ENCODE measurements at places on chromosomes 5 and 9.

GRCh38 chr5:55520117-55520839 lies 14.5 kb downstream of the PLPP1 start:
- DNase-seq: no peak

DNA sequence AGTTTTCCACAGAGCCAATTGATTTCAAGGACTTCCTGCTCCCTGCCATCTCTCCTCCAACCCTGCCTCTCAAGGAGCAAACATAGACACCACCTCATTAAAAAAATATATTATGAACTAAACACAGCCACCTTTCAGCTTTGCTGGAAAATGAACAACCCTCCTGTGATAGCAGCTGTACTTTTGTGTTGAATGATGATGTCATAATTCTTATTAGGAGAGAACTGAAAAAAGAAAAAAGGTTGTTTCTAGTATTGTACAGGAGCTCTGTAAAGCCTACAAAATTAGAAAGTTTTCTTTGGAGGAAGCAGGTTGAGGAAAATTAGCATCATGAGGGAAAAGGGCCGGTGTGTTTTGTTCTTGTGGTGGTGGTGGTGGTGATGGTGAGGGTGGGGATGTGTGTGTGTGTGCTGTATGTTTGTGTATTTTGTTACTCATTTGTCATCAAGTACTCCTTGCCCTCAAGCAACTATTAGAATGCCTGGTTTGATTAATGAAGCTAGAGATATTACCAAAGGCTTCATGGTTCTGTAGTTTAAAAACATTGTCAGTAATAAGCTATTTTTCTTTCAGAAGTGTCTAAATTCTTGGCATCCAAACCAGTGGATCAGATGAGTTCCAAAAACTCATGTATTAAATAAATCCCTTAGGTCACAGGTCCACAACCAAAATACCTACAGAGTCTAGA lies 405.9 kb downstream of the TLE4 start:
- no peak for DNase-seq

DNA sequence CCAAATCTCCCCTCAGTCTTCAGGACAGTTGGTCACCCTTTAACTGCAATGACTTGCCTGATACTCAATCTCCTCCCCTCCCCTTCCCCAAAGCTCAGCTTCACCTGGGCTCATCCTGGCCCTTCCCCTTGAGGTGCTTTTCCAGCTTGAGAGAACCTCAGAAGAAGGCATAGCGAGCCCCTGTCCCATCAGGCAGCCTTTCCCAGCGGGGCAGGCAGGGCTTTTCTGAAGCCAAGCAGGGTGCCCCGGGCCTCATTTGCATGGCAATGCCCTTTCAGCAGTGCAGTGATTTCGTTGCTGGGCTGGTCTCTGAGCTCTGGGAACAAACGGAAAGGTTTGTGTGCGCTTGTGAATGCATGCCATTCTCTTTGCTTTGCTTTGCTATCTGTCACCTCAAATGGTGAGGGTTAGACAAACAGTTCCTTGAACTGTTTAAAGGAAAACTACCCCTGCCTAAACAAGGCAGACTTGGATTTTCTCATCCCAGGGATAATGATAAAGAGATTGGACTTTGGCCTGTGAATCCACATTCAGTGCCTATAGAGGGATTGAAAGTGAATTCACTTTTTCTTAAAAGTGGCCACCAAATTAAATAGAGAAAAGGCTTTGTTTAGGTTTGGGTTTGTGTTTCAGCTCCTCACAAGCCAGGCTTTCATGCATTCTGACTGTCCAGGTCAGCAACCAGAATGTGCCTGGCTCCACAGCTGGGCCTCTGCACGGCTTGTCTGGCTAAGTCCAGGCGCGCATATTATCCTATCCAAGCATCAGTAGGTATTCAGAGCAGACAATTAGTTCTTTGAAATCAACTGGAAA lies 165.3 kb downstream of the ZNF608 start:
- no peak for DNase-seq

- DNase-seq: no peak
These were observed 91.5 kb upstream of the DNAH5 start for GRCh38 chr5:14035859-14036503.

DNA sequence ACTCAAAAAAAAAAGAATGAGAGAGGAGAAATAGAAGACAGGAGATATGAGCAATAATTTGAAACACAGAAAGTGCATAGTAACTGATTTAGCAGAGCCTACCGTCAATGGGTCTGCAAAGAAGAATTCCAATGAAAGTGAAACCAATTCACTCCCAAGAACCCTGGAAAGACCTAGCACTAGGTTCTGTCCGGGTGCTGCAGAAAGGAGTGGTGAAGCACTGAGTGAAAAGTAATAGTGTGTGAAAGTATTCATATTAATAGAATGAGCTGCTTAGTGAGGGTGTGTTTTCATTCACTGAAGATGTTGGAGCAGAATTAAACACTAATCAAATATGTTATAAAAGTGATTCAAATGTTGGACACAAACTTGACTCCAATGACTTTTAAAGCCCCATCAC lies 51.3 kb upstream of the SLC30A5 start:
- DNase-seq: no peak

DNA sequence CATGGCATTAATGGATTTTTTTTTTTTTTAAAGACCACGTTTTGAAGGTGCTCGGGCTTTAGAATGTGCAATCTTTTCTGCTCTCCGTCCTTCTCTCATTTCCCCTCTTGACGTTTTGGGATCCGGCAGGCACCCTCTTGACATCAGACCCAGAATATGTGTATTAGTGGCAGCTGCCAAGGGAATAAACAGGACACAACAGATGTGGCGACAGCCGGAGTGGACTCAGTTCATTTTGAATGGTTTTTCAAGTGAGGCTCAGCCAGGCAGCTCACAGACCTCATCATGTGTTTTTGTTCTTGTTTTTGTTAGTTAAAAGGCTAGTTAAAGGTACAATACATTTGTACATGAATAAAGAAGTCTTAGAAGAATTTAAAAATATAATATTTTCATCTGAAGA lies 365.0 kb upstream of the SEMA6A start:
- no peak for DNase-seq

GRCh38 chr5:94433397-94434163 lies 184.8 kb downstream of the KIAA0825 start:
- DNase-seq: no peak

DNA sequence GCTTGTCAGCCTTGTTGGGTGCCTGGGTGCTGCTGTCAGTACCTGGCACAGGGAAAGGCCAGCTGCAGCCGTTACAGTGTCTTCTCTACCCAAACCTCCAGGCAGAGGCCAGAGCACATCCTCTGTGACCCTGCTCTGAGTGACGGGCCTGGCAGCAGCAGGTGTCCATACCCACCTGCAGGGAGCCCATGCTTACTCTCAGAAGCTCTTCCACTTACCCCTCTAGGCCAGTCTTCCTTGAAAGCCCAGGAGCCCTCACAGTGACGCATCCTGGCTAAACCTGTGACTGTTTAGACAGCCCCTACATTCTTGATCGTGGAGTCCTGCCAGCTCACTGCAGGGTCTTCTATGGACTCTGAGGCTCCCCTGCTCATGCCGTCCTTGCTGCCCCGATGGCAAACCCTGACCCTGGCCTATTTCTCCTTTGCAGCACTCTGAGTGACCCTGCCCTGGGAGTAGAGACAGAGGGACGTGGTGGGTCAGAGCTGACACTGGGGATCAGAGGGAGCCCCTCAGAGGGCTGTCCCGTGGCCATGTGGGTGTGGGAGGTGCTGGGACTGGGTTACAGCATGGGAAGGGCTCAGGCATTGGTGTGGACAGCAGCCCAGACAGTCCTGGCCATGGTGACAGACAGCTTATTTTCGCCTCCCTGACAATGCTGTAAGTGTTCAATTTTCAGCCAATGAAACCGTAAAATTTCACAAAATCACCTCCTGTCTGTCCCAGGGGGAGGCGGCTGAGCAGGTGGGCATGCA lies 67.6 kb upstream of the RNF130 start:
- DNase-seq: no peak

- DNase-seq: no peak
These were observed 54.4 kb downstream of the ZNF474 start for GRCh38 chr5:122183788-122184170.

- no peak for DNase-seq
These were observed 518 bp downstream of the LOX start for GRCh38 chr5:122077366-122078115.

- no peak for DNase-seq
These were observed 87.5 kb upstream of the CDH9 start for GRCh38 chr5:27125856-27126255.

DNA sequence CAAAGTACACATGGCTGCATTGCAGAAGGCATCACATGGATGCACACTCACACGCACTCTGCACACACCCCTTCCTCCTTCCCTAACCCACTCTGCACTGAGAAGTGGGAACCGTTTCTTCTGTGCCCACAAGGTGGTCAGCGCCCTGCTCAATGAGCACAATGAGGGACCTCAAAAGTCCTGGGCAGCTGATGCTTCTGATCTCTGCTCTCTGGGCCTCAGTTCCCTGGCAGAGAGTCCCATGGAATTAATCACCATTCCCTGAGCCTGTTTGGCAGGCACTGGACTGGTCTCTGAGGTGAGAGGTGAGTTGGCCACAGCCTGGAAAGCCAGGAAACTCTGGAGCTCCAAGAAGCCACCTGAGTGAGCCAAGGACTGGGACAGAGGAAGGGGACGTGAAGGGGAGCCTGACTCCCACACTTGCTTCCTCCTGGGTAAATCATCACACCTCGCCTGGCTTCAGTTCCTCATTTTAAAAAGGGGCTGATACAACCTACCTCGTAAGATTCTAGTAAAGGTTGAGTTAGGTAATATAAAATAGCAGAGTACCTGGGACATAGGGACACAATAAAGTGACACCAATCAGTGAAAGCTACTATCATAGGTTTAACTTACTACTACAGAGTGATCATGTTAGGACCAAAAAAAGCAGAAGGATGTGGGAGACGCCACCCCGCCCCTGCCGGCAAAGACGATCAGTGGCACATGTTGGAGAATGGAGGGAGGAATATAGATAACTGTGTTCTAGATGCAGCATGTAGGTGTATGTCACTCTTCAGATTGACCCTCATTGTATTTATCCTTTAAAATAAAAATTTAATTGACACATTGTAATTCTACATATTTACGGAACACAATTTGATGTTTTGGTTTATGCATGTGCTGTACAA lies 21.1 kb upstream of the IGFBPL1 start:
- no peak for DNase-seq

DNA sequence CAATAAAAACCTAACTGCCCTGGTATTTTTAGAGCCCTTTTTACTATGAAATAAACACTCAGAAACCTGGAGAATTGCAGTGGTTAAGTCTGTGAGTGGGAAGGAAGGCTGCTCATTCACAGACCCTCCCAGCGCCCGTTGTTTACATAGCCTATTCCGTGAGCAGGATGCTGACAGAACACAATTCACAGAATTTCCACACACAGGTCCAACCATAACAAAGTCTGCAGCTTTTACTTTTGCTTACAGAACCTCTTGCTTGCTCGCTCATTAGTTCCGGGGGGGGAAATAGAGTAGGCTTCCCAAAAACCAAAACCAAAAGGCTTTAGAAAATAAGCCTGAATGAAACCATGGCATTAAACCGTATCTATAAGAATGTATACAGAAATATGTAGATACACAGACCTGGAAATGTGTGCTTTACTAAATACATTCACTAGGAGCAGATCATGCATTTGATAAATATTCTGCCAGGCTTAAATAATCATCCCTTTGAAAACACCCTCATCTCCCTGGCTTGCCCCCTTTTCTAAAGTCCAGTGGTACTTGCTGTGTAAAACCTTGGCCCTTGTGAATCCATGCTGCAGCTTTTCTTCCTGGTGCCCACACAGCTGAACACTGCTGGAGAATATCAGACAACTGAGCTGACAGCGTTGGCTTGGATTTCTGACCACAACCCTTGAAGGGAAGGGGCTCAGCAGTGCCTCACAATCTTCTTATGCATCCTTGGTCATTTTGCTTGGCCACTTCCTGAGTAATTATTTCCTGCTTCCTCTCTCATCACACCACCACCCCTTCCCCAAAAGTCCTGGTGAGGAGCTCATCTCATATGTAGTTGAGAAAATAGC lies 128.0 kb downstream of the FANCC start:
- no peak for DNase-seq

DNA sequence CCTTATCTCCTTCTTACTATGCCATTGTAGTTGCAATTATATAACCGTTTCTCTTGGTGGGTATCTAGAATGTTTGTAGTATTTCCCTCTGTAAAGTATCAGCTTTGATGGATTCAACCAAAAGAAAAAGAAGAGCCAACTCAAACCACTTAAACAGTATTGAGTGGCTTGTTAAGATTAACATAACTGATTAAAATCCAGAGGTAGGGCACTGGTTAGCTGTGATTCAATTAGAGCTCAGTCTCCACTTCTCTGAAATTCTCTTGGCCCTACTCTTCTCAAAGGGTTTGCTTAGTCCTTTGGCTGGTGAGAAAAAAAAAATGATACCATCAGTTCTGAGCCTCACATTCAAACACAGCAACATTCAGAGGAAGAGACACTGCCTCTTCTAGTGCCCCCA lies 37.0 kb downstream of the TYRP1 start:
- DNase-seq: no peak
